ENCODE measurements at places on chromosomes 6 and 20.
A peak's percentile ranks its signal among the peaks of the same experiment; 100 is the strongest.

GRCh38 chr20:40895182-40895581 lies 133.4 kb upstream of the TOP1 start:
- DNase-seq, result no peak

GRCh38 chr20:44188752-44189151 lies 1.8 kb upstream of the JPH2 start:
- DNase-seq, result no peak

GRCh38 chr20:47720636-47721427 lies 64.4 kb downstream of the SULF2 start:
- no peak for DNase-seq

DNA sequence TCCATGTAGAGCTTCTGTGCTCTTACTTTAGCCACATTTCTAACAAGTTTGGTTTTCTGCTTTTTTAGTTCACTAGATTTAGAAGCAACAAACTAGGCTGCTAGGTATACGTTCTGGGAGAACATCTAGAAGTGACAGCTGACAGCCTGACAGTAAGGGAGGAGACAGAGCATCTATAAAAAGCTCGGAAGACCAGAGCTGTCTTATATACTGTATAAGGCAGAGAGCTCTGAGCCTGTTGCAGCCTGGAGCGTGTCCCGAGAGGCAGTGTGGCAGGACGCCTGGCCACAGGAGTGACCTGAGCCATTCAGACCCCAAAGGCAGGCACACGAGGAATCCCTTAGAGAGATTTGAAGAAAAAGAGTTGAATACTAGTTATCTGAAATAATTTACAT lies 24.6 kb downstream of the PPP1R14C start:
- DNase-seq, result no peak

- no peak for DNase-seq
Observed at GRCh38 chr6:115194981-115195638, 852.3 kb upstream of the HS3ST5 start.

- DNase-seq, result no peak
Observed at GRCh38 chr6:35385457-35386202, 43.3 kb downstream of the PPARD start.

DNA sequence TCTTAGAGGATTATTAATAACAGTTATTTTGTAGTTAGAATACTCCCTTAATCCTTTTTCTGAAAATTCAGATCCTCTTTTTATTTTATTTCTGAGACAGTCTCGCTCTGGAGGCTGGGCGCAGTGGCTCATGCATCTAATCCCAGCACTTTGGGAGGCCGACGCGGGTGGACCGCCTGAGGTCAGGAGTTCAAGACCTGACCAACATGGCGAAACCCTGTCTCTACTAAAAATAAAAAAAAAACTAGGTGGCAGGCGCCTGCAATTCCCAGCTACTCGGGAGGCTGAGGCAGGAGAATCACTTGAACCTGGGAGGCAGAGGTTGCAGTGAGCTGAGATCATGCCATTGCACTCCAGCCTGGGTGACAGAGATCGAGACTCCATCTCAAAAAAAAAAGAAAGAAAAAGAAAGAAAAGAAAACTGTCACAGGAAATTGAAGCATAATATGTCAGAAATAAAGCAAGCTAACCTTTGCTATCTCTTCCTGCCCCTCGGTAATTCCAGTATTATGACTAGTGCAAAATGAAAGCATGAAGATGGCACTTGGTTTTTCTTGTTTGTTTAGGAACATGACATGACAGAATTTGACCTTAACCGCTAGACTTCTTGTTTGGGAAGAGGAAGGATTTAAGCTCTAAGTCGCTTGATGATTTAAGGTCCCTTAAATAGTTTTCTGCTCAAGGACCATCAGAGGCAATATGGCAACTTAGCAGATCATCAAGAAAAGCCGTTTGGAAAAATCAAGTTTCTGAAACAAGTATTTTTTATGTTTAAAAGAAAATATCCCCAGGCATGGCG lies 1.8 kb upstream of the RBM39 start:
- DNase-seq, result no peak

- no peak for DNase-seq
Observed at GRCh38 chr6:54519161-54519560, 210.9 kb downstream of the TINAG start.

GRCh38 chr6:74731931-74732330 lies 473.9 kb downstream of the COL12A1 start:
- DNase-seq, result no peak

DNA sequence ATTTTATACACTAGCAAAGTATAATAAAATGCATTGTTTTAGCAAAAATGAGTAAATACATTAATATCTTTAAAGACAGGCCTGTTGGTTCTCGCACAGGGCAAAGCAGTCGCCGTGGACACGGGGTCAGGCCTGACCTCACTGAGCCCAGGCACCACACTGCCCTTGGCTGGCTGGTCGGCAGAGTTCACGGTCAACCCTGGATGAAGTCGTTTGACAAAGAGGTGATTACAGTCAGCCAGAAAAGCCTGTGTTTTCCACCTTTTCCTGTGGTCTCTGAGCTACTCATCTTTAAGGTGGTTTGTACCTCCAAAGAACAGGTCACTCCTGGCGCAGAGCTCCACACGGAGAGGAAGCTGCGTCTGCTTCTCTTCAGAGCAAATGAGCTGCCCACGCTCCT lies 191.5 kb downstream of the DLL1 start:
- no peak for DNase-seq

DNA sequence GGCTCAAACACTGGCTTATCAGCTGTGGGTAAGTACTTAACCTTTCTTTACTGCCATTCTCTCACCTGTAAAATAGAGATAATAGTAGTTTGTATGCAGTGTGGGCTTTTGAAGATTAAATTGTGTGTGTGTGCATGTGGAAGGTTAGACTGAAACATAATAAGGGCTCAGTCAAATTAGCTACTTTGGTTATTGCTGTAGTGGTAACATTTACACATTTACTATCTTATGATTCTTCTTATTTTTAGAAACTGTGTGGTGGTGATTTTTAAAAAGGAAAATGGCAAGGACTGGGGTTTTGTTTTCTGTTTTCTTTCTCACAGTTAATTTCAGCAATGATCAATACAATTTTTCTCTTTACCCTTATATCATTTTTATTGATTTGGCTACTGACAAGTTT lies 206.9 kb downstream of the NKAIN2 start:
- no peak for DNase-seq

DNA sequence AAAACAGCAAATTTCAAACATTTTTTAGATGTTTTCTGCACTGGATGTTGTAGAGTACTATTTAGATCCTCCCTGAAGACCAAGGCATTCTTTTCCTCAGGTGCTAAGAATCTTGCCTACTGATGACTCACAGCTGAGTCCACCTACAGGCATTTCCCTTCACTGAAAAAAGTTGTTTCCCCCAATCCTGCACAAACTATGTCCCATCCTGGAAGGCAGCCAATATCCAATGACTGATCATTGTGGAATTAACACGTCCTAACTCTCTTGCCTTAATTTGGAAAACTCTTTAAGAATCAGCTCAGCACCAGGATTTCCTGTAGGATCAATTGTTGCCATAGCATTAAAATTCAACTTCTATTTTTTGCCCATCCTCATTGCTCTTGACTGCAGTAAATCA lies 268.4 kb upstream of the IRAK1BP1 start:
- no peak for DNase-seq

DNA sequence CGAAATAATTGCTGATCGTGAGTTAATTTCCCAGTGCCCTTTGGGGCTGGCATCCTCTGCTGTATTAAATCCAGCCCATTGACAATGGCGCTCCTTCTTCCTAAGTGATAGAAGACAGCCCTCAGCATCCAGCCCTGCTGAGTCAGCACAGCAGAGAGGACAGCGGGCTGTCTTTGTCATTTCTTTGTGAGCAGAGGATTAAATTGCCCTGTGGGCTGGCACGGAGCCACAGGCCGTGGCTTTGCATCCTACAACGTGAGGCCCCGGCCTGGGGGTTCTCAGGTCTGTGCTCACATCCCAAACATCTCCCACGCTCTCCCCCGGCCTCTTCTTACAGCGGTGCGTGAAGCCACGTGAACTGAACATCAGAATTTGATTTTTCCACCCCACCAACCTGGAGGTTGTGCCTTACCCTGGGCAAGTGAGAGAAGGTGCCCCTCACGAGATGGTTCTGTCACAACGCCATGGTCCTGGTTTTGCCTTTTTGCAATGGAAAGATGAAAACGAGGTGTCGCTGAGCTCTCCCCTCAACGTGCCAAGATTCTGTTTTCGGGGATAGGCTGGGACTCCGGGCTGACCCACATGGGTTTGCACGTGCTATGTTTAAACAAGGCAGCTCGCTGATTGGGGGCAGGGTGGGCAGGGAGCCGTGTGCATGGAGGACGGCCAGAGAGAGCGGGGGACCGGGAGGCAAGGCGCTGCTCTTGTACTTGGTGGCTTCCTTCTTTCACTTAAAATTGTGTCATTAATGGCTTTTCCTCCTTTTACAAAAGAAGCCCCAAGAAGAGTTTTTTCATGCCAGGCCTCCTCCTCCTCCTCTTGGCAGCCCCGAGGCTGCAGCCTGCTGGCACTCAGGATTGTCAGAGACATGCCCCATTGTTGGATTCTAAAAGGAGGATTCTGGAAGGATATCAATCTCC lies 19.5 kb downstream of the CDH4 start:
- no peak for DNase-seq

- no peak for DNase-seq
Observed at GRCh38 chr20:17430125-17430950, 100.8 kb downstream of the BFSP1 start.

GRCh38 chr6:48098923-48099322 lies 12.1 kb downstream of the PTCHD4 start:
- no peak for DNase-seq

DNA sequence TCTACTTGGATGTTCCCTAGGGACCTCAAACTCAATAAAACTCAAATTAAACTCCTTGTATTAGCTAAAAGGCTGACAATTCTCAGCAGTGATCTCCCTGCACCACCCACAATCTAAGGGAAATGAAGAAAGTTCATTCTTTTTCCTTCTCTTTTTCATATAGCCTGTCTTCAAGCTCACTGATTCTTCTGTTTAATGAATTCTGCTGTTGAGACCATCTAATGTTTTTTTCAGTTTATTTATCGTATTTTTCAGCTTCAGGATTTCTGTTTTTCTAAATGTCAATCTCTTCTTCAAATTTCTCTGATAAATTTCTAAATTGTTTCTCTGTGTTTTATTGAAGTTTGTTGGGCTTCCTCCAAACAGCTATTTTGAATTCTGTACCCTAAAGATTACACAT lies 19.8 kb downstream of the CRISP2 start:
- DNase-seq, result no peak

- no peak for DNase-seq
Observed at GRCh38 chr6:160276126-160276525, 17.5 kb upstream of the SLC22A2 start.

DNA sequence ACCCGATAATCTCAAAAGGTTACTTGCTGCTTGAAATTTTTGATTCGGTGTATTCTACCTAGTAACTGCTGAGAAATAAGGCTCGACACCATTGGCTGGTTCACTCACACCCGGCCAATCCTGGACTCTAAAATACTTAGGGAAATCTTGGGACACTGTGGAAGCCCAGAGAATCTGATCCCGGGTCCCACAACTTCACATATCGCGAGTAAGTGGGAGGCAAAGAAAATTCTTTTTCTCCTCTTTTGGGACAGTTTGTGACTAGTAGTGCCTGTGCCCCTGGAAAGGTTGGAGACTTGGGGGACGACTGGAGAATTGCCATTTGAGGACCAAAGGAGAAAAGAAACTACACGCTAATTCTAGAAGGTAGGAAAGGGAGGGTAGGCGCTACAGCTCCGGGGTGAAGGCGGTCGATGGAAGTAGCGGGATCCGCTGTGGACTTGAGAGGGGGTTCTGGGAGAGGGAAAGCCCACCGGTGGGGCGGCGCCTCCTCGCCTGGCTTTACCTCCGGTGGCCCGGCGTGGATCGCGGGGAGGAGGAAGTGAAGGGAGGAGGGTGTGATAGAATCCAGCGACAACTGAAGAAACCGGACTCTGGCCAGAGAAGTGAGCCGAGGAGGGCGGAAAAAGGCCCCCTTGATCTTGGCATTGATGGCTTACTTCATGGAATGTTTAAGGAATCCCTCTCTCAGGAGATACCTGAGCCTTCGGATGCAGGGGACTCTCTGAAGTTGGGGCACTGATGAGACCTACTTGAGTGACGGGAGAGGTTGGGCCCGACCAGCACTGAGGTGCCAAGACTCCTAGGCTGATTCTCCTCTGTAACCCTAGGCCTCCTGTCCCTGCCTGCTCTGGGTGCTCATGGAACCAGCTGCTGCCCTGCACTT lies 18.8 kb upstream of the BTN3A3 start:
- DNase-seq, result peak; percentile 53

GRCh38 chr20:23438661-23439060 lies 824 bp upstream of the CSTL1 start:
- DNase-seq, result no peak

DNA sequence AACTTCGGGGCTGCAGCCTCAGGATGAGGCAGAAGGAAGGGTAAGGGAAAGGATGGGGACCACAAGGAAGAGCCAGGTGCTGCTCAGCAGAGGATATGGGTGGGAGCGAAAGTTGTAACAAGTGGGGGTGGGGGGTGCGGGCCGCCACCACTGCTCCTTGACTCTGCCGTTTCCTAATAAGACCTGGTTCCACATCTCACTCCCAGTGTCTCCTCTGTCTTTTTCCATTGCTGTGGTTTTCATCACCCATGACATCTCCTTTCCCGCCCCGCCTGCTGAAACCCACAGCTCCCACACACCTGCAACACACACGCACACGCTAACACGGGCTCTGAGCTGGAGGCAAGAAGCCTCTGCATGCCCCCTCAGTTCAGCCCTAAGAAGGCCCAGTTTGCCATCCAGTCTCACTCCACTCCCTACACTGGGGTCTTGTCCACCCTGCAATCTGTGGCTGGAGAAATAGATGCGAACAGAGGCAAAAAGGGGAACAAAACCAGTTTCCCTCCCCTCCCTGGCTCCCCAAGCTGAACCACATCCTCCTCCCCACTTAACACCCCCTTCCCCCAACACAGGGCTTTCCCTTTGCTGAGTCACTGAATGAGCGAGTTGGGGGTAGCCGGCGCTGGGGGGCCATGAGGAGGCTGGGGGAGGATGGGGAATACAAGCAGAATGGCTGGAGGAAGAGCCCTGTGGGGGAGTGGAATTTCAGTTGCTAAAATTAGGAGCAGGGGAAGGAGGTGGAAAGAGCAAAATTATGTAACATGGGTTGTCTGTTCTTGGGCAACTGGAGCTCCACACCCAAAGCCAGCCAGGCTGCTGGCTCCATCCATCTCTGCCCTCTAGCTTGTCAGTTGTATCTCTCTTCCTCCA lies 11.5 kb downstream of the NFKBIL1 start:
- DNase-seq, result peak; percentile 79

GRCh38 chr6:12208673-12209072 lies 81.5 kb upstream of the EDN1 start:
- DNase-seq, result no peak

GRCh38 chr20:58645412-58645968 lies 5.6 kb upstream of the STX16 start:
- no peak for DNase-seq

GRCh38 chr20:17615645-17616479 lies 46.0 kb downstream of the DSTN start:
- DNase-seq, result no peak

GRCh38 chr20:49501917-49502316 lies 19.4 kb upstream of the KCNB1 start:
- no peak for DNase-seq

- DNase-seq, result no peak
Observed at GRCh38 chr6:29975561-29975907, 33.2 kb downstream of the HLA-A start.
